ENCODE measurements at places on chromosomes 2 and 18.

DNA sequence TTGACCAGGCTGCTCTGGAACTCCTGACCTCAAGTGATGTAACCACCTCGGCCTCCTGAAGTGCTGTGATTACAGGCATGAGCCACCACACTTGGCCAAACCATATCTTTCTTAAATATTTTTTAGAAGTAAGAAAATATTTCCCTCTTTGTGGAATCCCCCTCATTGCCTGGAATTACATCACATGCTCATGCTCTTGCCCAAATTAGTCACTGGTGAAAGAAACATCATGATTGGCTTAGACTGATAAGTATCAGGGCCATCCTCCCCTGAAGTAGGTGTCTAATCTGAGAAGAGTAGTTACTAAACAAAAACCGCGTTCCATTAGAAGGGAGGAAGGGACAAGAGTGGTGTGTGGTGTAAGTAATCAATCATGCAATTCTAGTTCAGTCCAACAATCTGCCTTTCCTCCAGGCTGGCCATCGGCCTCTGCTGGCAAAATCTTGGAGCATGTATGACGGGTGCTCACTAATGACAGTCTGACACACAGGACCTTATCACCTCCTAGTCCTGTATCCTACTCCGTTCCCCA, 52.3 kb upstream of the SCG2 start:
- DNase-seq = no peak

DNA sequence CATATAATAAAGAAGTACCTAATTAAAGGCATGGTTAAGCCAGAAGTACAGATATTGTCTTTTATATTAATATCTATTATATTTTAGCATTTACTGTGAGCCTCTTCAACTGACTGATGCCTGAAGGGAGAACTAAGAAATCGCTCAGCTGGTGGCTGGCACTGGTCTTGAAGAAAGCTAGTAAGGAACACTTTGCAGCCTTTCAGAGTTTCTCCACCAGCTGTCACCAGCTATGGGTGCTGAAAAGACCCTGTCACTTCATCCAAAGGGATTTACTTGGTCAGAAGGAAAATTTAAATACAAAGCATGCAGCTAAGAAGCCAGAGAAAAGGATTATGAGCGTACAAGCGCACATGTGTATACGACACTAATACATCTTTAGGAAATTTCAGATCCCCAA, 525.9 kb downstream of the TMEM182 start:
- DNase-seq = no peak

DNA sequence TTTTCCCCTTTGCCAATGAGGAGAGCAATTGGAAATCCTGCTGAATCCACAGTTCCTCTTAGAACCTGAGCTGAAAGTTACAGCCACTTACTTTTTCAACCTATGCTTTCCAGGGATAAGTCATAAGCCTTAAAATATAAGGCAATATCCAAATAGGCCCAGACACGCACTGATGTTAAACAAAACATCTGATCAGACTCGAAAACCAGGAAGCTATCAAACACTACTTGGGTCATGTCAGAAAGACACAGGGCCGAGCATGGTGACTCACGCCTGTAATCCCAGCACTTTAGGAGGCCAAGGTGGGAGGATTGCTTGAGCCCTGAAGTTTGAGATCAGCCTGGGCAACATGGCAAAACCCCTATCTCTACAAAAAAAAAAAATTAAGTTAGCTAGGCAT, 192.1 kb downstream of the SP3 start:
- no peak for DNase-seq

DNA sequence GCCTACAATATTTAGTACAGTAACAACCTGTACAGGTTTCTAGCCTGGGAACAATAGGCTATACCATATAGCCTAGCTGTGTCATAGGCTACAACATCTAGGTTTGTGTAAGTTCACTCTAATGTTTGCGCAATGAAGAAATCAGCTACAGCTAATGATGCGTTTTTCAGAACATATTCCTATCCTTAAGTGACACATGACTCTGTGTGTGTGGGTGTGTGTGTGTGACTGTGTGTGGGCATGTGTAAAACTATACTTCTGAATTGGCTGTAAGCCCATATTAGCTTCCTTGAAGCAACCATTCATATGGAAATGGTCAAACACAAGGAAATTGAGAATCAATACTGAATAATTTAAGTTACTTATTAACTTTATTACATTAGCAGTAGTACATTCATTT, 120.8 kb upstream of the SULT1C3 start:
- DNase-seq = no peak

DNA sequence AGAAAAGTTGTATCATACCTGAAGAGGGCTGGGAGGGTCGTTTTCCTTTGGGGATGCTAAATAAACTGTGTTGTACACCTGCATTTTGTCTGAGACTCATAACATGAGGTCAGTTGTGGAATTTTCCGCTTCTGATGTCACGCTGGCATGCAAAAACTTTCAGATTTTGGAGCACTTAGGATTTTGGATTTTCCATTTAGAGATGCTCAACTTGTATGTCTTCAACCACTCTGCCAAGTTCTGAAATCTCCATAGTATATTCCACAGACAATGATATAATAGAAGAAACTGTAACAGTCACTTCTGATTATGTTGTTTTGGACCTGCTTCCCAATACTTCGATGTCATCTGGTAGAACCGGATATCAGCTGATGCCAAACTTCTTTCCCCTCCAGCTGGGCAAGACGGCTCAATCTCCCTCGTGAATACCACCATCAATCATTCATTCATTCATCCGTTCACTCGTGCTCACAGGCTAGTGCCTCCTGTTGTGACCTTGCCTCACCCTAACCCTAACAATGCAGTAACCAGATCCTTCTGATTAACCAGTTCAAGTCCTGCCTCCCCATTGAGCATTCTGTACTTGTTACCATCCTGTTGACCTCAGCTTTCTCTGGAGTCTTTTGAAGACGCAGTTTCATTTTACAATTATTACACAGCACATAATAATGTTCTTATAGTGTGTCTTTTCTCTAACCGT, 5.3 kb upstream of the PLEKHH2 start:
- no peak for DNase-seq

DNA sequence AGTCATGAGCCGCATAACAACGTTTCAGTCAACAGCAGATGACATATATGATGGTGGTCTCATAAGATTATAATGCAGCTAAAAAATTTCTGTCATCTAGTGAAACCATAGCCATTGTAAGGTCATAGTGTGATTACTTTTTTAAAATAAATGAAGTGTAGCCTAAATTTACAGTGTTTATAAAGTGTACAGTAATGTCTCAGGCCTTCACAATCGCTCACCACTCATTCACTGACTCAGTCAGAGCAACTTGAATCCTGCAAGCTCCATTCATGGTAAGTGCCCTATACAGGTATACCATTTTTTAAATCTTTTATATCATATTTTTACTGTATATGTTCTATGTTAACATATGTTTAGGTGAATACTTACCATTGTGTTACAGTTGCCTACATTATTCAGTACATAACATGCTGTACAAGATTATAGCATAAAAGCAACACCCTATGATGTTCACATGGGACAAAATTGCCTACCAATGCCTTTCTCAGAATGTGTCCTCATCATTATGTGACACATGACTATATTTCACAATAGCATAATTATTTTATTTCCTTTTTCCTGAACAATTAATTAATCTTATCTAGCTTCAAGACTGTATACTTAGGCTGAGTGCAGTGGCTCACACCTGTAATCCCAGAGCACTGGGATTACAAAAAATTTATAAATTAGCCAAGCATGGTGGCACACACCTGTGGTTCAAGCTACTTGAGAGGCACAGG, 1115.9 kb upstream of the ZEB2 start:
- no peak for DNase-seq

- DNase-seq = no peak
Measured at GRCh38 chr2:61878761-61879160, 9.7 kb downstream of the CCT4 start.

GRCh38 chr2:127820080-127820668, 9.2 kb upstream of the WDR33 start:
- peak; percentile 55 for DNase-seq

GRCh38 chr2:228592925-228593324, 411.4 kb upstream of the SPHKAP start:
- DNase-seq = no peak

- DNase-seq = no peak
Measured at GRCh38 chr18:12907258-12907925, 23.4 kb upstream of the PTPN2 start.

DNA sequence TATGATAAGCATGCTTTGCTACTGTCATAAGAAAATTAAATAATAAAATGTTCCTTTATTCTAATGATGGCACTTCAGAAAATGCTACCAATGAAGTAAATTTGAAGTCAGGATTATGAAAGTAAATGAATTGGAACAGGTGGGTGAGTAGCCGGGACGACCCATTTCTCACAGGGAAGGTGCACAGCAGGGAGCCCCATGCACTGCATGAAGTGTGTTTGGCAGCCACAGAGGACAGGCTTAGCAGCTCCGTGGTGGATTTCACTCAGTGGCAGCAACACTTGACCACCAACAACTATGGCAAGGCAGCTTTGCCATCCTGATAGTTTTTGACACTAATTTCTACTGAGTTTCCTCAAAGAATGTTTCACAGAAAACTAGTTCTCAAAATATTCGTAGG, 146.3 kb downstream of the ATL2 start:
- DNase-seq = no peak

- no peak for DNase-seq
Measured at GRCh38 chr2:100285691-100286090, 36.6 kb downstream of the LONRF2 start.

- DNase-seq = no peak
Measured at GRCh38 chr18:36889321-36889720, 60.4 kb downstream of the KIAA1328 start.

- DNase-seq = no peak
Measured at GRCh38 chr18:434410-434809, 66.1 kb downstream of the COLEC12 start.

- no peak for DNase-seq
Measured at GRCh38 chr2:68272246-68272994, 20.1 kb upstream of the PPP3R1 start.

DNA sequence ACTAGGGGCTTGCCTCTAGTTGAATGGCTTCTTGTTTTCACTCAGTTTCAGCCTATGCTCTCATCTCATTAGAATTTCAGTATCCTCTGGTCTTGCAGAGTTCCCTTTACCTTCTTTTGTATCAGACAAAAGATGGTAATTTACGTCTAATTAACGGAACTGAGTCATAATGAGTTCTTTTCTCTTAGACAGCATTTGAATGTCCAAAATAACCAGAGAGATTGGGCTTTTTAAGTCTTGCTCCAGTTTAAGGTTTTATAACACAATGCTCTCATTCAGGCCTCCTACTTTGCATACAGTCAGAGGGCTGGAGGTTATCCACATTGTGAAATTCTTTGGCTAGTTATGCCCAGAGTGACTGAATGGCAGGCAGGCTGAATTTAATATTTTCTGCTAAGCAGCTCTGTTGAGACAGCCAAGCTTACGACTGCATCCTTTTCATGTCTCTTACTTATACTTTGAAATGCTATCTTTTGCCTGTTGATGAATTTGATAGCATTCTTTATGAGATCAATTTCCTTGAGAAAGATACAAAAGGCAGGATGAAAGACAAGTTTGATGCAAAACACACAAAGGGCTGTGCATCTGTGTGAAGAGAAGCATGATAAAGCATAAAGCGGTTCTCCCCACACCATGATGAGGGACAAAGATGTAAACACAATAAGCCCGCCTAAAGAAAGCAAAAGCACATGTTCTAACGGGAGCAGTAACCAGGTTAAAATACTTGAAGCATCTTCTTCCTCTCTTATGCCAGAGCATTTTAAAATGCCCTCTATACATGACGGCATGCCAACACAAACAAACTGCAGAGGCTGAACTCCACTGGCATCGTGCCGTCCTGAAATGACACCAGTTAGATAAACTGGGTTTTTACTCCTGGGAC, 90.0 kb downstream of the CDH2 start:
- DNase-seq = no peak

- DNase-seq = no peak
Measured at GRCh38 chr2:225052703-225053102, 10.4 kb upstream of the DOCK10 start.

GRCh38 chr2:39141334-39142271, 20.8 kb upstream of the SOS1 start:
- DNase-seq = no peak

GRCh38 chr2:179524809-179525339, 260.2 kb upstream of the SESTD1 start:
- no peak for DNase-seq

GRCh38 chr2:192828947-192829346, 634.2 kb upstream of the TMEFF2 start:
- no peak for DNase-seq

- DNase-seq = no peak
Measured at GRCh38 chr2:22850310-22850709, 534.7 kb upstream of the KLHL29 start.

- DNase-seq = no peak
Measured at GRCh38 chr2:149019768-149020167, 18.7 kb upstream of the LYPD6B start.

DNA sequence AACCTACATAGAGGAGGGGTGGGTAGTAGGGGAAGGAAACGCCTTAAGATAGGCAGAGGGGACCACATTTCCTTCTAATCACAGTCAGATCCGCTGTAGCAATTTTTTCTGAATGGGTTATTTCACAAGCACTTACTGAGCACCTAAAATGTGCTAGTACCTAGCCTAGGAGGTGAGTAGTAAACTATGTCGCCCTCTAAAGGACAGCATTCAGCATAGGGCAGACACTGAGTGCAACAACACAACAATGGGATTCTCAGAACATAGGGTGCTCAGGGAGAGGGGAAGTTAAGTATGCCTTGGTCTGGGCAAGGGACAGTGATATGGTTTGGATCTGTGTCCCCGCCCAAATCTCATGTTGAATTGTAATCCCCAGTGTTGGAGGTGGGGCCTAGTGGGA, 166.1 kb upstream of the RAB6C start:
- DNase-seq = no peak

DNA sequence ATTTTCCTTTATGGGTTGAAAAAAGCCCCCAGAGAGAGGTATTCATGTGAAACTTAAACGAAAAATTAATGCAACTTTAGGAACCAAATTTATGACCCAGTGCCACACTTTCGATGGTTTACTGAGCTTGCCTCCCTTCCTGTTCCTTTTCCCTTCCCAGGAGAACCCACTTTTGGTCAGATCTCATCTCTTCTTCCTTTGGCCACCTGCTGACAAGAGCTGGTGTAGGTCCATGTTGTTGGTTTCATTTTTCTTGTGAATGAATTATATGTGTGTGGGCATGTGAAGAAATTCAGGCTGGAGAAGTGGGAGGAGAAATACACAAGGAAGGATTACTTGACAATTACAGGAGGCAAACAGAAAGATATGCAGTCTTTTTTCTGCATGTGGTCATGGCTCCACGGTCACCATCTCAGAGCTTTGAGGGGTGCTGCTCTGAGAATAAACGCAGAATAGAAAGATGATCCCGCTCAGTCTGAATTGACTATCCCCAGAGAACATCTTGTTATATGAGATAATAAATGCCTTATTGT, 111.3 kb upstream of the TCF4 start:
- no peak for DNase-seq

- no peak for DNase-seq
Measured at GRCh38 chr18:28030458-28030857, 146.5 kb downstream of the CDH2 start.

DNA sequence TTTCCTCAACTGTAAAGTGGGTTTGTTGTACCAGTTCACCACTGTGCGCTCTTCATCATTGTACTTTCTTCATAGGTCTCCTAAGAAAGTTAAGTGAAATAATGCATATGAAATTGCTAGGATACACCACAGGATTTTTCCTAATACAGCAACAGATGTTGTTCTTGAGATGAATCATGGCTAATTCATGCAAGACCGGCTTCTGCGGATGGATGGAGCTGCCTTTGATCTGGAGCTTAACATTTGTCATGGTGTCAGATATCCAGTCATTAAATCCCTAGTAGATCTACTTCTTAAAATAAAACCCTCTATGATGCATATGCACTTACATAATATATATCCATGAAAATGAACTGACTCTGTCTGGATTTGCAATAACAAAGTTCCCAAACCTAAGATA, 114.1 kb downstream of the COL6A3 start:
- no peak for DNase-seq

Measured in endodermal cell (in vitro differentiated cells).